ENCODE measurements at places on chromosomes 5 and 9.

DNA sequence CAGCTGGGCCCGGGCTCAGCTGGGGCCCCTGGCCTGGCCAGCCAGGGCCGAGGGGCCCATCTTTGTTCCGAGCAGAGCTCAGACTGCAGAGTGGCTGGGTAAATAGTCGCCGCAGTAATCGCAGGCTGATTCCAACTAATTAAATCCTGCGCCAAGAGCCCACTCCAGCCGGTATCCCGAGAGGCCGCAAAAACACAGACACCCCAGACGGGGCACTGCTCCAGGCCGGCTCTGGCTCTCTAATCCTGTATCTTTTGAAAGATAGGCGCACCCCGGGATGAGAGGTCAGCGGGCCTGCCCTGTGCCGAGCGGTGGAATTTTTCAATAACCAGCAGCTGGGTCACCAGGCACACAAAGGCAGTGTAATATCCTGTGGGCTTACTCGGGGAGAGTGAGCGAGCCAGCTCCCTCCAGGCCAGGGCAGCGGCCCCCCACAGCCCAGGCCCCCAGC lies 57.7 kb downstream of the LMX1B start:
- no peak for DNase-seq

DNA sequence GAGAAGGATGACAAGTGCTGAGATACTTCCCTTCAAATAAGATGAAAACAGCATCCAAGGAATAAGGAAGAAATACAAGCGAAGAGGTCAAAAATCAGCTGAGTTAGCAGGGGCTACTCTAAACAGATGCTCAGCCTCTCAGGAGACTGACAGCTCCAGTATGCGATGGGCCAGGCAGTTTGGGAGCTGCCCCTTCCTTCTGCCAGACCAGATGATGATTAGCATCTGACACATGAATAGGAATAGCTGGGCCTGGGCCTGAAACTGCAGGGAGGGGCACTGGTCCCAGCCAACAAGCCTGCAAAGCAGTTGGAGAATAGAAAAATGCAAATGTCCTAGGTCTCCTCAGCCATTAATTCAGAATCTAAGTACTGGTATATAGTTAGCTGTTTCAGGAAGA lies 13.1 kb upstream of the MAP3K1 start:
- no peak for DNase-seq

DNA sequence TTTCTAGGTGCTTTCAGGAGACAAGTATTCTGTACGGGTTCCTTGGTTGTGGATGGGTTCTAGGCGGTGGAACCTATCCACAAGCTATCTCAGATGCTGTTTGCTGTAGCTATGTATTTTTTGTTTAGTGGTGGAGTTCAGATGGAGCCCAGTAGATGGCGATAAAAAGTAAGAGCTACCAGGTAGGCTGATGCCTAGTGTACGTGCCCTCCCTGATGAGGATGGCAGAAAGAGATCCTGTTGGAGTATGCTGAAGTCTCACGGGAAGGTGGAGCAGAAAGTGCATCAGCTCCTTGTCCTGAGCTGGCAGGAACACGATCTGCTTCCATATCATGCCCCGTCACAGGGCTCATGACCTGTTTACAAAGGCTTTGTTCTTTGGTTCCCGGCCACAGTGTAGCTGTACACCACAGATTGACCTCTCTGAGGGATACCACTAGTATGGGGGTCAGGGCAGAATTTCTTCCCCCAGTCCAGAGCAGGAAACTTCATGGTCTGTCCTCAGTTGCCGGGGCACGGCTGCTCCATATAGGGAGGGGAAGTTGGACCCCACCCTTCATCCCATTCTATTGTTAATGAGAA lies 12.6 kb upstream of the UGT3A2 start:
- peak; percentile 27 for DNase-seq

DNA sequence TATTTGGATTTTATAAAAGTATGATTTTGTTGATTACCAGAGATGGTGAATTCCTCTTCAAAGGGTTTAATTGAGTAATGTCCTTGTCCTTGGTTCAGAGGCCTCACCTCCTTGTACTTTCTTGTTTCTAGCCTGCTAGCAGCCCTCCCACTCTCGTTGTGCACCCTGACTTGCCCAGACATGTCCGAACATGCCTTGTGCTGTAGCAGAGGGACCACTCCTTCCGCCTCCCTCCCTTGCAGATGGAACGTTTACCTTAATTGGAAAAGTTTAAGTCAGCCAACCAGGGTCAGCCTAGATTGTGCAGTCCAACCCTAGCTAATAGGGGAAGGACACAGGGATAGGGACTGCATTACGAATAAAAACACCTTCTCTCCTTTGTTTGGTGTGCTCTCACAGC lies 406.9 kb upstream of the NMUR2 start:
- DNase-seq = no peak

DNA sequence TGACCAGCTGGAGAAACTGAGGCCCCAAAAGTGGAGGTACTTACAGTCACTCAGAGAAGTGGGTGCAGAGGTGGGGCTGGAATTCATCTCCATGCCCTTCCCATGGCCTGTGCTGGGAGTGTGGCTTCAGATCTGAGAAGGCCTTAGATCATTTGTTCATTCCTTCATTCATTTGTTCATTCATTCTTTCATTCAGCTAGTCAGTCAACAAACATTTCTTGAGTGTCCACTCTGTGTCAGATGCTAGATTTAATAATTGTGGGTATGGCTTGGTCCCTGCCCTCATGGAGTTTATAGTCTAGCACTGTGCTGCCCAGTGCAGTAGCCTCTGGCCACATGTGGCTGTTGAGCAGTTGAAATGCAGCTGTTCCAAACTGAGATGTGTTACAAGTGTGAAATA lies 19.0 kb upstream of the CRB2 start:
- DNase-seq = no peak

DNA sequence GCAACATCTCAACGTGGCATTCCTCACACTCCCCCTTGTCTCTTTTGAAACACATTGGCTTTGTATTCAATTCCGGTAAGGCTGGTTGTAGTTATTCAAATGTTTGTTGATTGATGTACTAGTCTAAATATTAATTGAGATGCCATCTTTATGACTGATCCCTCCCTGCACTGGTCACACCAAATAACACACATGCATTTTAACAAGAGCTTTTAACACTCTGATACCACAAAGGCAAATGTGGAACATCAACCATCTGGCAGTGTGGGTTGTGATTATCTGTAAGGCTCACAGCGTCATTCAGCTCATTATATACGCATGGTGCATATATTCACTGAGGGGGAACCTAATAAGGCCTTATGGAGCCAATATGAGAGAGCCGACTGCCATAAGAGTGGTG lies 305.0 kb downstream of the TENT4A start:
- no peak for DNase-seq

DNA sequence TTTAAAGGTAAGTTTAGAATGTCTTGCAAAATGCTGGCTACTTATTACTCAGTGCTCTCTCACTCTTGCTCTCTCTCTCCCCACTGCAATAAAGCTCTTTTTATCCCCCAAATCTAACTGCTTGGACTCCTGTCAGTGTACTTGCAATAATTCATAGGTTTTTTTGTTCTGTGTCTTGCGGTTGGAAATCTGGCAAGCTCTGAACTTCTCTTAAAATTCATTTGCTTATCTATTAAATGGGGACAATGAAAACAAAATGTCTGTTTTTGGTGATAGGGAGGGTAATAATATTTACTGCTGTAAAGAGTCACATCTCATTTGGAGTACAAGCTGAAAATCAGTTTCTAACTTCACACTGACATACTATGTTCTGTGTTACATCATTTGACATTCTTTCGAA lies 18.7 kb upstream of the OR13D1 start:
- DNase-seq = no peak

- DNase-seq = no peak
Measured at GRCh38 chr5:119071561-119071995, 691 bp downstream of the DMXL1 start.

DNA sequence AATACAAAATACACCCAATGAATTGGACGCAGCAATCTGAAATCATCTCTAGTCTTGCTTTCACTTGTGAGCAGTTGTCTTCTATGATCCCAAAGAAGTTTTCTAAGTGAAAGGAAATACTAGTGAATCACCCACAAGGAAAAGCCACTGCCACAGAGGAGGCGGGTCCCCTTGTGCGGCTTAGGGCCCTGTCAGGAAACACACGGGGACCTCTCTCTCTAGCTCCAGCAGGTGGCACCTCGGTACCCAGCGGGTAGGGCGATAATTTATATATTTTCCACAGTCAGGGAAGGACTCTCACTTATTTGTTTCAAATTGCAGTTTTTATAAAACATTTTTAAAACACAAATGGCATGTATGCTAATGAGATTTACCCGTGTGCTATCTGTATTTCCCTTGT lies 417.1 kb downstream of the KDM4C start:
- no peak for DNase-seq

- no peak for DNase-seq
Measured at GRCh38 chr5:160938532-160938931, 86.5 kb upstream of the ATP10B start.

DNA sequence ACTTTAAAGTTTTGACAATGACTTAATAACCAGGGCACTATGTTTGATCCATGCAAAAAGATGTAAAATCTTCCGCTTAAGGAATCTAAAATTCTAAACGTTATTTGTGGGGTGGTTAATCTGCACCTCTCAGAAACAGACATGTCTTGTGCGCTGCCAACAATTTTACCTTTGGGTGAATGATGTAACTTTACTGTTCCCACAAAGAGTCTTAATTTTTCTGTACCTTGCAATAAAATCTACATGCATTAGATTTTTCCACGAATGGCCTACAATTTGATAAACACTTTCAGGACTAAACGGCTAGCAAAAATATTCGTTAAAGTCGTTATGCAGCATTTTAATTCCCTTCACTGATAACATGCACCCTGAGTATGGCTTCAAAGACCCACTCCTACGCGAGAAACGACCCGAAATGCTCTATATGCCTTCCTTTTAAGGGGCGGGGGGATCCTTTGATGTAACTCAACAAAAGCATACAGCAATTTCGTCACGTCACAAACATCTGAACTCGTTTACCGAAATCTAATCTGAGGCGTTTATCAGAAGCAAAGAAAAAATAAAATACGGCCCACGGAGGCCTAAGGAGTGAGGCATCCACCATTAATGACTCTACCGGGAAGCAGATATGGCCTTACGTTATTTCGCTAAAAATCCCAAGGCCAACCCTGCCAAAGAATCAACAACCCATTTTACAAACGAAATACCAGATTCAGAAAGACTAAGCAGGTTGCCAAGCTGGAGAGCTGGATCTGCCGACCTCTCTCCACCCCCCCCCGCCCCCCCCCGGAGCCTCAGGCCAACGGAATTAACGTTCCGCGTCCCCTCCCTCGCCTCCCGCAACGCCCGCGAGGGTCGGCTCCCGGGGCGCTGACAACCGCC lies 621 bp downstream of the AK6 start:
- no peak for DNase-seq

GRCh38 chr5:144121577-144121976 lies 48.9 kb downstream of the YIPF5 start:
- DNase-seq = no peak

DNA sequence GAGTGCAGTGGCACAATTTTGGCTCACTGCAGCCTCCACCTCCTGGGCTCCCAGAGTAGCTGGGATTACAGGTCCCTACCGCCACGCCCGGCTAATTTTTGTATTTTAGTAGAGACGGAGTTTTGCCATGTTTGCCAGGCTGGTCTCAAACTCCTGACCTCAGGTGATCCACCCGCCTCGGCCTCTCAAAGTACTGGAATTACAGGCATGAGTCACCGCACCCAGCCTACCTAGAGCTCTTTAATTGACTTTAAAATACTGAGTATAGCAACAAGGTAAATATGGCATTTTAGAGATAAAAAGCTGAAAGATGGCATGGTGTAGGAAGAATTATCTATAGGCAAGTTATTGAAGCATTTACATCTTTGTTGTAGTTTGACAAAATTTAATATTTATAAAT lies 21.0 kb downstream of the APC start:
- DNase-seq = no peak

DNA sequence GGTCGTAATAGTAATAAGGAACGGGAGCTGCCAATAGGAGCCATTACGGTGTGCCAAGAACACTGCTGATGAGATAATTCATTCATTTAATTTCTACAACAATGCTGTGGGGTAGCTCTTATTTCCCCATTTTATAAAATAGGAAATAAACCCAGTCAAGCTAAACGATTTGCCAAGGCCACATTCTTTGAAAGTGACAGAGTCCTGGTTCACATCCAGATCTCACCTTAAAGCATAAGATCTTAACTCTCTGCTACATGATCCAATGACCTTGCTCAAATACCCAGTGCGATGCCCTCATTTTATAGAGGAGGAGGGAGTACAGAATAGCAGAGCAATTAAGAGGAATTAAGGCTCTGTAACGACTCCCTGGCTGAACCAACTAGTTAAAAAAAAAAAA lies 5.0 kb downstream of the PDE6A start:
- no peak for DNase-seq

GRCh38 chr9:94533155-94533554 lies 21.7 kb upstream of the PCAT7 start:
- no peak for DNase-seq

DNA sequence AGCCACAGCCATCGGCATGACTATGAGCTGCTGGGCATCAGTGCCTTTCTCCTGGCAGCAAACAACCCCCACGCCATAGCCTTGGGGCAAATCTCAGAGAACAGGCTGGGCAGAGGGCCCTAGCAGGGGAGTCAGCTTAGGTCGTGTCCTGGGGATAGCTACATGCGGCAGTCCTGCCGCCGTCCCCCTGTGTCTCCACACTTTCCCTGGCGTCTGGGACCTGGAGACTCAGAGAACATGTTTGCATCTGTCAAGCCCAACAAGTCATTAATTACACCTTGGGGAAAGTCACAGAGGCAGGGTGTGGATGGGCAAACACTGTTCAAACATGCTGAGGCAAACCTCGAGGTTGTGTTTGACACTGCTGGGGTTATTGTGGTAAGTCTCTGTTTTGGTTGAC lies 123.6 kb downstream of the C5orf15 start:
- peak; percentile 10 for DNase-seq

GRCh38 chr5:168179192-168179593 lies 112.3 kb upstream of the WWC1 start:
- DNase-seq = no peak

- no peak for DNase-seq
Measured at GRCh38 chr5:82738681-82739269, 338.4 kb downstream of the TMEM167A start.

GRCh38 chr9:69317894-69318293 lies 7.1 kb upstream of the ENTREP1 start:
- peak; percentile 55 for DNase-seq

- DNase-seq = no peak
Measured at GRCh38 chr5:31106278-31106677, 87.2 kb upstream of the CDH6 start.

DNA sequence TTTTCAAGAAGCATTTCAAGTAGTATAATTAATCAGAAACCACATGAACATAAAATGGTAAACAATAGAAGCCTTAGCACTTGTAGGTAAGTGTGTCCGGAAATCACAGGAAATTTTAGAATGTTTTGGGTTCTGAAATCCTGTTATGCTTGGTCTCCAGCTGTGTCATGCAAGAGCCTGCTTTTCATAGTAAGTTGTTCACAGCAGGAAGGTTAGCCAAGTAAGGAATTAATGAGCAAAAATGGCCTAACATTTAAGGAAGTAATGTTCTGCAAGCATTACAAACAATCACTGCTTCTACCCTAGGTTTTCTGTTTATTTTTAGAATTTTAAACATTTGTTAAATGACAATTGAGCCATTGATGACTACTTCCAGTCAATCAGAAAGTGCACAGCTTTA lies 669.5 kb downstream of the SLCO4C1 start:
- DNase-seq = no peak

GRCh38 chr9:113763429-113763828 lies 112.7 kb upstream of the ZNF618 start:
- DNase-seq = no peak

Measured in activated T-cell treated with anti-CD3 and anti-CD28 coated beads, Interleukin-2, amount 50 U/mL, for 48 hours (primary cell).